ENCODE measurements at places on chromosomes 6 and 20.

DNA sequence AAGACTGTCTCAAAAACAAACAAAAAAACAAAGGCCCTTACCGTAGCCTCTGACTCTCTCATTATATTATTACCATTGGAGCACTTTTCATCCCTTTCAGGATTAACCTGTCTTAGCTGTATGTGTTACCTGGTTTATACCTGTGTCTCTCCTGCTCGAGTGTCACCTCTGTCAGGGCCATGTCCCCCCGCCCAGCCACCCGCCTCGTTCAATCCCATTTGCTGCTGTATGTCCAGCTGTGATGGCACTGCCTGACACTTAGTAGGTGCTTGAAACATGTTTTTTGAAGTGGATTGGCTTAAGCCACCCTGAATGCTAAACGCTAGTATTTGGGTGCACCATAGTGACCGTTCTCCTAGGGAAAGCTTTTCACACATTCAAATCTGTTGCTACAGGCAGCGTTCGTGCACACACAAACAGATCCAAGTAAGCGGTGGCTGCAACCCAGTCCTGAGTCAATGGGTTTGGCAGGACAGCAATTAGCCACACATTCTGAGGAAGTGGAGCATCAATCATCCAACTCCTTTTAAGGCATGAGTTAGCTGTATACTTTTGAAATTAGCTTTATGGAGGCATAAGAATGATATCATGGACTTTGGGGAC is 98.9 kb upstream of the ZNF217 start:
- DNase-seq = no peak

- no peak for DNase-seq
Measured at GRCh38 chr20:62248890-62249560, 10.7 kb downstream of the OSBPL2 start.

DNA sequence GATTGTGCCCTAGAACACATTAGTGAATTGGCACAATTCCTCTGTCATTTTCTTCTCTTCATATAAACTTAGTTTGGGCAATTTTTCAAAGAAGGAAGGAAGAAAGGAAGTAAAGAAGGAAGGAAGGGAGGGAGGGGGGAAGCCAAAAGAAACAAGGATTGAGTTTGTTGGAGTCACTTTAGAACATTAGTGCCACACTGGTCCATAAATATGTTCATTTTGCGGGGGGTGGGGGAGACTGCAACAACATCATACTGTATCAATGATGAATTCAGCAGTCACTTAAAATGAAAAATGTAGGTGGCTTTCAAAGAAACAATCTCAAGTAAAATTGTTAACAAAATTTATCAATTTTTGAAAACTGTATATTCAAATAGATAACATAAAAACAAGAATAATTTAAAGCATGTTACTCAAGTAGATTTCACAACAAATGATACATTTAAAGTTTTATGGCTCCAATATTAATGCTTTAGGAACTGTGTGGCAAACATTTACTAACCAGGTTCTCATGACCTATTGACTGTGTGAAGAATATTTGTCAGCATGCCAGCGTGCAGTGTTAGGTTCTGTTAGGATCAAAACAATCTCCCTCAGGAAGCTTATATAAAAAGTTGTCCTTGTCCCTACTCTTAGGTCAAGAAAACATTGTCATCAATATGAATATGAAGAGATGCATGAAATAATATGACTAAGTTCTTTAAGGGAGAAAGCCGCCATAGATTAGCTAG is 208.1 kb upstream of the AGPAT4 start:
- DNase-seq = no peak

DNA sequence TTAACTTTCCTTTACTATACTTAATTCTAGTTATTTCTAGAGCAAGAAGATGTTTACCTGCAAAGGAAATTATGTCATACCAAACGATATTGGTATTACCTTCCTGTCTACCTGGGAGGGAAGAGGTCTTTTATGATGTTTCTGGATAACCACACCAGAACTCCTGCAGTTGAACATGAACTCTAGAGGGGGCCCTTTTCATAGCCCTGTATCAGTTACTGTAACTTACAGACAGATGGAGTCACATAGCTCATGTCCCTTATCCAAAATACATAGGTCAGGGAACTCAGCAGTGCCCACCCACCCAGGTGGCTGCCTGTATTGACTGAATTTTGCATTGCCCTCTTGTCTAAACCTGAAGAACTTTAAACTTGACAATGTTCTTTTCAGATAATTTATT is 35.1 kb upstream of the MYL9 start:
- no peak for DNase-seq

GRCh38 chr20:57399587-57400155 is 8.5 kb downstream of the RBM38 start:
- DNase-seq = no peak

GRCh38 chr20:4957187-4957586 is 44.1 kb downstream of the SLC23A2 start:
- DNase-seq = no peak

DNA sequence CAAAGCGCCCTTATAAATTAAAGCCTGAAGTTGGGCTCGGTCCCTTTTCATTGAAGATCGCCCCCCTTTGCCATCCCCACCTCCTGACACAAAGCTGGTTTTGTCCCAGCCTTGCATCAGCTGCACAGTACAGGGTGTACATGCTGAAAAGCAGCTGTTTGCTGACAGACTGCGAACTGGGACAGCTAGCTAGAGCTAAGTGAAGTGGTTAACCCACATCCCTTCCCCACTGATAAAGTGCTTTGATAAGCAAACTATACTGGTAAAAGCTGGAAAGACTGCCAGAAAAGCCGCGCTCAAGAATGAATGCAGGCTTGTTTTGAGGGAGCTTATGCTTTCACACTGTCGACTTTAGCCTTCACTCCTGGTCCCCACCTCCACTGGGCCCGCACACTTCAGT is 207.3 kb downstream of the GMDS start:
- DNase-seq = no peak

DNA sequence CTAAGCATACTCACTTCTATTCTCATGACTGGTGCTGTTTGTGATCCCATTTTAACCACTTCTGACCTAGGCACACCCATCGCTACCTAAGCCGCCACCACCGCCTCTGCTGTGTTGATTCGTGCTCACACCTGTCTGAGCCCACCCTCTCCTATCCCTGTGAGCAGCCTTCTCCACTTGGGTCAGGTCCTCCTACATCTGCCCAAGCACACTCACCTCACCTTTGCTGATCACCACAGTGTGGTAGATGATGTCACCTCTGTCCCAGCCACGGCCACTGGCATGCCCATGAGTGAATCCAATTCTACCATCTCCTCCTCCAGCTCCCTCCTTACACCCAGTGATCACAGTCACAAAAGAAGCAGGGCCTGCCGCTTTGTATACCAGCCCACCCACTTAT is 20.8 kb downstream of the MUC22 start:
- no peak for DNase-seq

- DNase-seq = no peak
Measured at GRCh38 chr20:53282217-53282955, 310.2 kb downstream of the TSHZ2 start.

DNA sequence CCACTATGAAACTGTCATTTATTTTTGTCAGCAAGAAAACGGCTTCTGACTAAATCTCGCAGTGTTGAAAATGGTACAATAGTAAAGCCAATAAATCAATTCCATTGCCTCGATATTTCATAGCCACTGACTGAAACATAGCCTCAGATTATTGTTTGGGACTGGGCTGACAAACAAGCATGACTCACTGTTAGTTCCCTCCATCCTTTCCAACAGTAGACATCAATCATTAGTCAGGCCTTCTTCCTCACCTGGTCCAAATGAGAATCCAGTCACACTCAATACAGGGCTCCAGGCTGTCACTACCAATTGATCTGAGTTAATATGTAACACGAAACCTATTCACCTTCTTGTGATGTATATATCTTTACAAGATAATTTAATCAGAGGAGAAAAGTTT is 66.1 kb downstream of the ADGRB3 start:
- DNase-seq = no peak

GRCh38 chr6:63798378-63798777 is 162.8 kb downstream of the PHF3 start:
- DNase-seq = no peak

GRCh38 chr6:149170564-149171452 is 146.7 kb upstream of the TAB2 start:
- DNase-seq = no peak

GRCh38 chr20:59495894-59496510 is 108.3 kb upstream of the PHACTR3 start:
- peak; percentile 47 for DNase-seq

DNA sequence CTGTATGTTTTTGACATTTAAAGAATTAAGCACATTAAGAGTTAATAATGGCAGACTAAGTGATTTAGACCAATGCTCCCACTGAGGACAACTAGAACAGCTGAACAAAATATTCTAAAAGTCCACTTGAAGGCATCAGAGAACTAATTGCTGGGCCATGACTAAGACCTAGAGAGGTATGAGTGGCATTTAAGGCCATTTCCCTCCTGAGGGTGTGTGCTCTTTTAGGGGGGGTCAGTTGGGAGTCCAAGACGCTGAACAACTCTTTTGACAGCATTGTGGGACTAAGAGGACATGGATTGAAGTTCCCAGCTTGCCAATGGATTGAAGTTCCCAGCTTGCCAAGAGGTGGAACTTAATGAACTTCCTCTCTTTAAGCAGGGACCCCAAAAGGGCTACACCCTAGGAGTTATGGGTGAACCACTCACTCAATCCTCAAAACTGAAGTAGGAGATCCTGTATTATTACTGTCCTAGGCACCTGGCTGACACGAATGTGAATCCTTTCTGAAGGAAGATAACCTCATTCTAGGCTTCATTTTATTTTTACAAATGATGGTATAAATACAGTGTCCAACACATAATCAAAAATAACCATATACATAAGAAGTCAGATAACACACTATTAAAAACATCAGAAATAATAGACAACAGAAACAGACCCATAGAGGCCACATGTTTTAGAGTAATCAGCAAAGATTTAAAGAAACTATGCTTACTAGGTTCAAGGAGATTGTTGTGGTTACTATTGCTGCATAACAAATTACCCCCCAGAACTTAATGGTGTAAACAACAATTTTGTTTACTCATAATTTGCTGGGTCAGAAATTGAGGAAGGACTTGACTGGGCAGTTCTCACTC is 175.1 kb downstream of the VEGFA start:
- no peak for DNase-seq

DNA sequence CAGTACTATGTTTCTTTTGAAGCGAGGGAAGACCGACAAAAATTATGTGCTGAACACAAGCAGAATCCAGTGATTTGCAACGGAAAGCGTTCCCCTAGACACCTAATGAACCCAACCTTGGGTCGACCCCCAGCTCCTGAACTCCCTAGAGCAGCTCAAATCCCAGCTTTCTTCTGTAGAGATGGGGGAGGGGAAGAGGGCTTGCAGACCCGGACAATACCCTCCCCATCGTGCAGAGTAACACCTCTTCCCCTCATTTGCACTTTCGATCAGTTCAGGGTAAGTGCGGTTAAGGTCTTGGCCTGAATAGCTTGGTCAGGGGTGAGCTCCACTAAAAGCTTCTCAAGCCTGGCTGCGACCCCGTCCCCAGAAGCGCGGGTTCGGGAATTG is 404 bp downstream of the CEP162 start:
- DNase-seq = no peak

DNA sequence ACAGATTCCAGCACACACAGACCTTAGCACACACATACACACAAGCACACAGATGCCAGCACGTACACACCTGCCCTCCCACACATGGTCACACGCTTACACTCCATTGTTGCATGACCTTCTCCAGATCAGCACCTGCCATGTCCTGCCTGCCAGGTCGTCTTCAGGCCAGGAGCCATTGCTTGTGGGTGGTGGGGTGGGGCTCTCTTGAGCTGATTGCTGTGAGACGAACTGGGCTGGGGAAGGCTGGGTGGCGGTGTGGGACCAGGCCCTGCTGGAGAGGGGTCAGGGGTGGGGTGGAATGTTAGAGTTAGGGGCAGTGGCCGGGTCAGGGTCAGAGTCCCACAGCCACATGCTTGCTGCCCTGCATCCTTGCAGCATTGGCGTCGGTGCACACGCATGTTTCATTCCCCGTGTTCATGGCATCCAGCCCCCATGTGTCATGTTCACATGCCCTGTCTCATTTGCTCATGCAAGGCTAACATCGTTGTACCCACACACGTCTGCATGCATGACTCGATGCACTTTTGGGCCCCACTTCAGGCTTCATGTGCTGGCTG is 6.5 kb upstream of the NPBWR2 start:
- no peak for DNase-seq

GRCh38 chr6:122962000-122962624 is 33.9 kb upstream of the CLVS2 start:
- no peak for DNase-seq

- DNase-seq = no peak
Measured at GRCh38 chr6:136587527-136587926, 37.3 kb upstream of the MAP7 start.

DNA sequence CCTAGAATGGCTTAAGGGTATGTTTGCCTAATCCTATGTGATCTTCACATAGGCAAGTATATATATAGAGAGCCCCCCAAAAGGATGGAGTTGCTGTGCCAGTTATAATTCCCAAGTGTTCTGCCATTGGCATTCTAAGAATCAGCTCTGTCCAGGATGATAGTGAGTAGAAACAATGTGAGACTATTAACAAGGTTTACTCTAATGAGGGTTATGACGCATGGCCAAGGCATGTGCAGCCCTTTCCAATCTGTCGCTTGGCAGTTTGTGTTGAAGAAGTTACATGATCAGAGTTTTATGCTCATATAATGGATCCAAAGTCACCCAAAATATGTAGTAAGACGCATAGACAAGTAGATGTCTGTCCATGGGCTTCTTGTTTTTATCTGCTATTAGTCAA is 33.6 kb downstream of the VGLL2 start:
- no peak for DNase-seq

DNA sequence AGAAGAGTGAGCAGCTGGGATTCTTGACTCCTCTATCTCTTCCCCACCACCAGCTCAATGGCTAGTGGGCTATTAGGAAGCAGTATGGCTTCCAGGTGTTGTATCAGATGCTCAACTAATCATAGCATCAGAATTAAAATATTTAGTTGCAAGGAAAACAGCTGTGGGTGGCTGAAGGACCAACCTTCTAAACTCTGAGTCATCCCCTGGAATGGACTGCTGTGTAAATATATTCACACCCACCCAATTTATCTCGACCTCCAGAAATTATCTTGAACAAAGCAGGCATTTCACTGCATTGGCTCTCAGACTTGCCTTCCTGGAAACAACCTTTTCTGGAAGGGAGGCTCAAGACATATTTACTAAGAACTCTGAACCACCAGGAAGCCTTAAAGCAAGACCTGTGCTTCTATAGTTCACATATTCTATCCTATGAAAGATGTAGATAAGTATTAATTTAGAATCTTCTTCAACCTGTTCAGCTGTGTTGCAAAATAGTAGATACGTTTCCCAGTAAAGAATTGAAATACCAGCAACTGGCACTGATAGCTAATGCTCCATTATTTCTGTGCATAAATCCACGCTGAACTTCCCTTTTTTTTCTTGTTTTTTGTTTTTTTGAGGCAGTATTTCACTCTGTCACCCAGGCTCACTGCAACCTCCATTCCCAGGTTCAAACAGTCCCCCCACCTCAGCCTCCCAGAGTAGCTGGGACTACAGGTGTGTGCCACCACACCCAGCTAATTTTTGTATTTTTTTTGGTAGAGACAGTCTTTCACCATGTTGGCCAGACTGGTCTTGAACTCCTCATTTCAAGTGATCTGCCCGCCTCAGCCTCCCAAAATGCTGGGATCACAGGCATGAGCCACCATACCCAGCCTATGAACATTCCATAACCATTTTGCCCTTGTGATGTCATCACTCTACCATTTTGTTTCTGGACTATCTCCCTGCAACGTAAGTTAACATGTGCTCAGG is 56.9 kb upstream of the CD2AP start:
- no peak for DNase-seq

Measured in H1 (cell line).